ENCODE measurements at places on chromosomes 16 and 17.

GRCh38 chr17:8442310-8442709 lies 6.6 kb downstream of the NDEL1 start:
- DNase-seq, result no peak

DNA sequence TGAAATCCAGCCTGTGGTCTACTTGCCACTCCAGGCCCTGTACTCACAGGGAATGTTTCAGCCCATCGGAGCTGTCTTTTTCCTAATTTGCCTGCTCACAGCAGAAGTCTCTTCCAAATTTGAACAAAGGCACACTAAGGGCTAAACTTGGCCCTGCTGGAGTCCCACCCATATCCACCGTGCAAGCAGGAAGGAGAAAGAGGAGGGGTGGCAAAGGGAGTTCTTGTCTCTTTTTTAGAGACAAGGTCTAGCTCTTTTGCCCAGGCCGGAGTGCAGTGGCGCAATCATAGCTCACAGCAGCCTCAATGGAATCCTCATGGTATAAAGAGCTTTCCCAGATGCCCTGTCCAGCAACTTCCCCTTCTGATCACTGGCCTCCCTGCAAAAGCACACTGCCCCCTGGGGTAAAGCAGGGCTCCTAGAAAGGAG lies 2.7 kb upstream of the PRM1 start:
- DNase-seq, result no peak

GRCh38 chr17:17763136-17763535 lies 73.7 kb downstream of the SREBF1 start:
- DNase-seq, result no peak

- no peak for DNase-seq
Measured at GRCh38 chr16:528111-529011, 849 bp downstream of the CAPN15 start.

DNA sequence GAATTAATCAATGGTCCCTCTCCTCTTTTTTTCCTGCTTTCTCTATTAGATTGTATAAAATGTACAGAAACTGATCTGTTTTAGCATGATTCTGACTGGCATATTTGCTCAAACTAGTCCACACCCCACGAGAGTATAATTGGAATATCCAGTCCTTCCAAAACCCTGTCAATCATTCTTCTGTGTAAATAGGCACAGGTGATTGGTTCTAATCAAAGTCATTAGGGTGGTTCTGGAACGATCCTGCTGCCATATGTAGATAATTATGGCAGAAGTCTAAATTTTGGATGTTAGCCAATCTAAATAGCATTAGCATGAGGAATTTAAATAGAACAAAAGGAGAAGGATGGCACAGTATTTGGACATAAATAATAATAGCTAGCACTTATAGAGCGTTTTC lies 165.7 kb downstream of the SHISA6 start:
- no peak for DNase-seq

- no peak for DNase-seq
Measured at GRCh38 chr16:3306078-3306477, 781 bp downstream of the ZNF75A start.

GRCh38 chr17:56727876-56728617 lies 105.7 kb downstream of the C17orf67 start:
- no peak for DNase-seq

DNA sequence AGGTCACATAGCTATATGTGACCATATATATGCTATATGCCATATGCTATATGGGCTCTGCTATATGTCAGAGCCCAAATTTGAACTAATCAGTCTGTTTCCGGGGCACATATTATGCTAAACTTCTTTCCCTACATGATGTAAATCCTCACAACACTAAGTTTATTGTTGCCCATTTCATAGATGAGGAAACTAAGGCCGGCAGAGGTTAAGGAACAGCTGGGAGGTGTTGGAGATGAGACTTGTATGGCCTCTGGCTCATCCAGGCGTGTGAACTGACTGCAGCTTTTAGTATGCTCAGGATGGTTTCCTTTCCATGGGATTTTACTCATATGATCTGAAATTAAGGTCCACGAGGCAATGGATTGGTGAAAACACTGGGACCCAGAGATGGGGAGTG lies 17.5 kb upstream of the CNOT1 start:
- DNase-seq, result no peak

- DNase-seq, result no peak
Measured at GRCh38 chr17:70091696-70092095, 16.7 kb downstream of the KCNJ16 start.

- DNase-seq, result no peak
Measured at GRCh38 chr17:55451203-55451641, 29.6 kb upstream of the MMD start.

DNA sequence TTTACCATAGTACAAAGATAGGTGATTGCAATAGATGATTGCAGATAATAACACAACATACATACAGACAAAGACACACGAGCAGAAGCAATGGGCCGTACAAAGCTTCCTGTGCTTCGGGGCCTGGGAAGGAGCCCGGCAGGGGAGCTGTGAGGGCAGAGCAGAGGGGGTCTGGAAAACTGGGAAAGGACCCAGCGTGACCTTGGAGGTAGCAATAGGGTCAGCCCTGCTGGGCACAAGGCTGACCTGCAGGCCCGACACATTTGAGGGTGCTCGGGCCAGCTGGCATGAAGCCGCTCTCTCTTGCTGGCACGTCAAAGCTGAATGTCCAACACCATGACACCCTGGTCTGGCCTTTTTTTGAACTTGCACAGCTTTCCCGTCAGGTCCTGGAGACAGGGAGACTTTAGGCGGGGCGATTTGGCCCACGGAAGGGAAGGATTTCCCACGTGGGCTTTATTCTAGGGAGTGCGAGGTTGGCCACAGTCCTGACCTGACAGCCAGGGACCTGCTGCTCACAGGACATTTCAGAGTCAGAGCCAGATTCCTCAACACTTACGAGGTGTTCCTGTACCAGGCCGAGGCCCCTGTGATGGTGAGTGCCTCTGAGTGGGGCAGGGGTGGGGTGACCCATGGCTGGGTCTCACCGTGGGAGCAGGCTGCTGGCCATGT lies 83.2 kb downstream of the NTN1 start:
- no peak for DNase-seq

DNA sequence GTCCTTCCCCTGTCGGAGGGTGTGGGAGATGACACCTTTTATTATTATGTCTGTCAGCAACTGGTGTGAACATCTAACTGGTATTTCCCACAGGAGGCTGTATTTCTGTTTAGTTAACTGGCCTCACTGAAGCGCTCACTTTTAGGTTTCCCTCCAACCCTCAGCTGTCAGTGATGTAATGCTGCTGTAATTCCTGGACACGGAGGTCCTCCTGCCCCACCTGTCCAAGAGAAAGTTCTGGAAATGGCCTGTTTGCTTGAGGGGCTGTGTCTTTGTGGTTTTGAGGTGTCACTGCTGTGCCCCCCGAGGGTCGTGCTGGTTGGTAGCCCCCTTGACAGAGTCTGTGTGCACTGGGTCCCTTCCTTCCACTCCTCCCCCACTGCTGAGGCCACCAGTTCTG lies 11.5 kb downstream of the KCNJ12 start:
- no peak for DNase-seq

DNA sequence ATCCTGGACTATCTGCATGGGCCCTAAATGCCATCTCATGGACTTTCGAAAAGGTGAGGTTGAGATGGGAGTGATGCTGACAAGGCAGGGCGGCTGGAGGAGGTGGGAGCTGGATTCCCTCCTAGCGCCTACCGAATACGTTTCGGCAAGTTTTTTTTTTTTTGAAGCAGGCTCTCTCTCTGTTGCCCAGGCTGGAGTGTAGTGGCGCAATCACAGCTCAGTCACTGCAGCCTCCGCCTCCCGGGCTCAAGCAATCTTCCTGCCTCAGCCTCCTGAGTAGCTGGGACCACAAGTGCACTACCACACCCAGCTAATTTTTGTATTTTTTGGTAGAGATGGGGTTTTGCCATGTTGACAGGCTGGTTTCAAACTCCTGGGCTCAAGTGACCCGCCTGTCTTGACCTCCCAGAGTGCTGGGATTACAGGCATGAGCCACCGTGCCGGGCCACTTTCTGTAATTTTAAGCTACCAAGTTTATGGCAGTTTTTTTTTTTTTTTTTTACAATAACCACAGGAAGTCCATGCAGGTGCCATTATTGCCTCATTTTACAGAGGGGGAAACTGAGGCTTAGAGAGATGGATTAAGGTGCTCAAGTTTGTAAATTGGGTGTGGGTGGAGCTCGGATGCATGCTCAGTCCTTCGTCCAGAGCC lies 246.4 kb downstream of the PRKCA start:
- DNase-seq, result no peak

GRCh38 chr16:59090541-59090940 lies 356.4 kb upstream of the GOT2 start:
- DNase-seq, result no peak

- DNase-seq, result no peak
Measured at GRCh38 chr17:80632046-80632581, 87.5 kb downstream of the RPTOR start.

DNA sequence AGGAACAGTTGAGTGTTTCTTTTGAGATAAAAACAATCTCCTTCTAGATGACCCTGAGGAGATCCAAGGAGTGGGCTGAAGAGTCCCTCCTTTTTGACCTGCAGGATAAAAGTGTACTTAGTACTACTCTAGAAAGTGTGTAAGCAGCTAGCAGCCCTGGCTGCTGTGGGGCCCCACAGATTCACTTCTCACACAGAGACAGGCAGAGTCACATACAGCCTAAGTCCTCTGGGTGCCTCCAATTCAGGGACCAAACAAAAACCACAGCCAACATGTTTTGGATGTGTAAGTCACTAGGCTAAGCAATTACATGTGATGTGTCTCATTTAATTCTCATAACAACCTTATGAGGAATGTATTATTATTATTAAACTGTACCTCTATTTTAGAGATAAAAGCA lies 97.1 kb downstream of the TMEM100 start:
- DNase-seq, result no peak

- no peak for DNase-seq
Measured at GRCh38 chr16:55367301-55367811, 43.4 kb downstream of the IRX6 start.

GRCh38 chr16:49019081-49019633 lies 262.5 kb downstream of the CBLN1 start:
- no peak for DNase-seq

DNA sequence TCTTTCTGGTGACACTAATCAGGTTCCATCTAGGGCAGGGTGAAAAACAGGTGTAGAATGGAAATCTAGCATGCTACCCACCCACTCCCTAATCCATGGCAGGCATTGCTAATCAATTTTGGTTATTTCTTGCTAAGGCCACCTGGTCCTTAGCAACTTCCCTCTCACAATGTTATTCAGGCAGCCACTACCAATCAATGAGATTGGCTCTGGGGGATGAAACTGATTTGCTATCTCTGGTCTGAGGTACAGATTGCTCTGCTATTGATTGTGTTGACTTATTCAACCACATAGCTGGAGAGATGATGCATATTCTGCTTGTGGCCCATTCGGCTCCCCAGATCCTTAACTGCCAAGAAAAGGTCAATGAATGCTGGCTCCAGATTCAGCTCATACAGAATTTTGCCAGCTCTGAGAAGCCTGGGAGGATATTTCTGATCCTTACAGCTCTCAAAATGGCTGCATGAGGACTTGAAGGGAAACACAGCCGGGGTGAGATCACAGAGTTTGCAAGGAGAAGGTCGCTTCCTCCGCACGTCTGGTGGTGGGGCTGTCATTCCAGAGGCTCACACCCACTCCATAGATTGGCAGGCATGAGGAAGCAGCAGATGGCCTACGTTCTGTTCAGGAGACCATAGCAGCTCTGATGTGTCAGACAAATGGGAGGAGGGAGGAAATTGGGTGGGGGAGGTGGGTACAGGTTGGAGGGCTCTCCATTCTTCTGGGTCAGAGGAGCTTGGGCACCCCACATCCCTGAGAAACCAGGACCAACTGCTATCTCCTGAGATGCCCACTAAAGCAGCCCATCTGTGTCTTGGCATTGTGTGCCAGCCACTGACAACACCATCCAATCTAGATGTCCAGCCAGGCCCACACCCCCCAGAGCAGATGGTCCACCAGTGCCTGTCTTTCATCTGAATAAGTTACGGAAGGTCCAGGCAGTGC lies 22.3 kb downstream of the SEZ6 start:
- DNase-seq, result no peak

DNA sequence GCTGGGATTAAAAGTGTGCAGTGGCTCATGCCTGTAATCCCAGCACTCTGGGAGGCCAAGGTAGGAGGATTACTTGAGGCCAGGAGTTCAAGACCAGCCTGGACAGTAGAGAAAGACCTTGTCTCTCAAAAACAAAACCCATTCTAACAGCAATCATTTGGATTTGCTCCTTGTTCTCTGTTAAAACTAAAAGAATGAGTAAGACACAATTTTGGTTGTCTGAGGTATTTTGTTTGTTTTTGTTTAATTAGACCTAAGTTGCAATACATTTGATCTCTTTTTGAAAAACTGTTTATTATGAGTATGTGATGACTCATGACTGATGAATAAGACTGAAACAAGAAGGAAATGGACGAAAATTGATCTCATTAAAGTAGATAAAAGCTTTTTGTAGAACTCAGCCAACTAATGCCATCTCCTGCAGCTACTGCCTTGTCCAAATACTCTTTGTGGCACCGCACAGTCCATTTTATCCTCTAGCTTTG lies 29.0 kb downstream of the GLG1 start:
- DNase-seq, result no peak

DNA sequence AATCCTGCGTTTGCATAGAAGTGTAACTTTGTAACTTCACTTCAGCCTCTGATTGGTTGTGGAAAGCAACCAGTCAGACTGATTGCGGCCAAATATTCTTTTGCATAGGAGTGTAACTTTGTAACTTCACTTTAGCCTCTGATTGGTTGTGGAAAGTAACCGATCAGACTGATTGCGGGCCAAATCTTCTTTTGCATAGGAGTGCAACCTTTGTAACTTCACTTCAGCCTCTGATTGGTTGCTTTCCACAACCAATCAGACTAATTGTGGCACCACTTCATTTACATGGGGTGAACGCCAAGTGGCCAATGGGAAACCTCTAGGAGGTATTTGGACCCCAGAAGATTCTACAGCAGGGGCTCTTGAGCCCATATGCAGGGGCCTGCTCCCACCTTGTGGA lies 1.8 kb upstream of the TMEM98 start:
- no peak for DNase-seq

DNA sequence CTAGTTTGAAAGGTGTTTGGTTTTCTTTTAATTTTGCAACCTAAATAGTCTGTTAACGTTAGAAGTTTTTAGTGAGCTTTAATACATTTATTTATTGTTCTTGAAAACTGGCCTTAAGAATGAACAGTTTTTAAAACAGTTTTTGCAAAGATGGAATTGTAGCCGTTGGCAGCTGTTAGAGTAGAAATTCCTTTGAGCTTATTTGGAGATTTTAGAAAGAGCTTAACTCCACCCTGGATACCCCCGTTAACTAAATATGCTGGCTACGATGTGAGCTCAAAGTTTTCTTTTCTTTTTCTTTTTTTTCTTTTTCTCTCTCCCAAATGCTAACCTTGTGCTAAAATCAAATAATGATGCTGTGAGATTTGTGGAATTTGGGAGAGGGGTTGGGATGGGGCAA lies 75.2 kb downstream of the COX10 start:
- DNase-seq, result no peak

All from amygdala (tissue), 56 donors.